EL (cell line): ENCODE measurements at places on chromosomes 1 and 21.
A peak's percentile ranks its signal among the peaks of the same experiment; 100 is the strongest.

GRCh38 chr1:209326831-209327230, 256.7 kb upstream of the CAMK1G start:
- DNase-seq: no peak

- no peak for DNase-seq
These were observed 32.3 kb upstream of the LBR start for GRCh38 chr1:225460021-225460736.

- no peak for DNase-seq
These were observed 65.2 kb downstream of the PLPPR5 start for GRCh38 chr1:98939471-98939870.

GRCh38 chr1:150545486-150546032, 3.6 kb upstream of the ADAMTSL4 start:
- DNase-seq: no peak

DNA sequence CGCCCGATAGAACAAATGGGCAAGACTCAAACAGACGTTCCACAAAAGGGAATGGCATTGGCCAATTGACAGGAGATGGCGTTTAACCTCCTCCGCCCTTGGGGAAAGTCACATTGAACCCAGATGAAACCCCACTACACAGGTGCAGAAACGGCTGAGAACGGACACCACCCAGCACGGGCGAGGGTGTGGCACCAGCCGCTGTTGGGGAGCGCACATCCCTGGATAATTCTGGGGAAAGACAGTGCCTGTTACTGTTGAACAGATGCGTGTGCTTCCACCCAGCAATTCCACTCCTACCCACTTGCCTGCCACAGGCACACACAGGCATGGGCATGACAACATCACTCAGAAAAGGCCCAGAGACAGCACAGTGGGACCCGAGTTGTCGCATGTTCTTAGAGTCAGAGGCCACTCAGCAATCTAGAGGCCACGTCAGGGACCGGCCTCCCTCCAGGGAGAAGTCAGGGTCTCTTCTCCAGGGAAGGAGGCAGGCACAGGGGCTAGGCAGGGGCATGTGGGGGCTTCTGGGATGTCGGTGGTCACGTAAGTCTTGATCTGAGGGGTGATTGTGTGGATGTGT, 15.2 kb downstream of the PRXL2B start:
- DNase-seq: no peak

DNA sequence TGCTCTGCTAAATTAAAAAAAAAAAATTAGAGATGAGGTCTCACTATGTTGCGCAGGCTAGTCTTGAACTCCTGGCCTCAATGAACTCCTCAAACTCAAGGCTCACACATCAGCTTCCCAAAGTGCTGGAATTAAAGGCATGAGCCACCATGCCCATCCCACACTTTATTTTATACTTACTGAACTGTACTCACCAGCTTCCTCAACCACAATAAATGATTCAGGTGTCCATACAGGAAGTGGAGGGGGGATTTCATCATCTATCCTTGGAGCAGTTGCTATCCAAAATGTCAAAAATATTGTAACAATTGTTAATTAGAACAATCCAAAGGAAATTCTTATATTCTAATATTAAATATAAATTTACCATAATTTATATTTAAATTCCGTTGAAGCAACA, 22.4 kb upstream of the RSBN1 start:
- DNase-seq: no peak

- DNase-seq: no peak
These were observed 101.3 kb upstream of the USP24 start for GRCh38 chr1:55316502-55316901.

DNA sequence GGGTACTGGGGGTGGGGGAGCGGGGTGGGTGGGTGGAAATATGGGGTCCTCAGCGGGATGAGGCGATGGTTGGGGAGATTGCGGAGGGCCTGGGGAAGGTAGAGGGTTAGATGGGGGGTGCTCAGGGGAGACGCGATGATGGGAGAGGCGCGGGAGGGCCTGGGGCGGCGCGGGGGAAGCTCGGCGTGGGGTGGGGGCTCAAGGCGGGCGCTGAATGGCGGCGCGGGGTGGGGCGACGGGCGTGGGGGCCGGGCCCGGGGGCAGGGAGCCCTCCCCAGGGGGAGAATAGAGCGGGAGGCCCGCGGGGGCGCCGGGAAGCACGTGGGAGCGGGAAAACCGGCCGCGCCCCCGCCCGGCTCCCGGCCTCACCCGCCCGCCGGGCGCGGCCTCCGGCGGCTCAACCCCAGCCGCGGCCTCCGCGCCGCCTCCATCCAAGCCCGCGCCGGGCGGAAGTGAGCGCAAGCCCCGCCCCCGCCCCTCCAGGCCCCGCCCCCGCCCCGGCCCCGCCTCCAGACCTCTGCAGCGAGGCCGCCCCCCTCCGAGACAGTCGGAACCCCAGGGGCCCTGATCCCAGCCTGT, at the start of gene FAAP20:
TSS of gene FAAP20 (minus strand) at position 454 of the 579 bp plus-strand sequence. CDS start at position 431, 23 bp downstream.
- peak; percentile 74 for DNase-seq

DNA sequence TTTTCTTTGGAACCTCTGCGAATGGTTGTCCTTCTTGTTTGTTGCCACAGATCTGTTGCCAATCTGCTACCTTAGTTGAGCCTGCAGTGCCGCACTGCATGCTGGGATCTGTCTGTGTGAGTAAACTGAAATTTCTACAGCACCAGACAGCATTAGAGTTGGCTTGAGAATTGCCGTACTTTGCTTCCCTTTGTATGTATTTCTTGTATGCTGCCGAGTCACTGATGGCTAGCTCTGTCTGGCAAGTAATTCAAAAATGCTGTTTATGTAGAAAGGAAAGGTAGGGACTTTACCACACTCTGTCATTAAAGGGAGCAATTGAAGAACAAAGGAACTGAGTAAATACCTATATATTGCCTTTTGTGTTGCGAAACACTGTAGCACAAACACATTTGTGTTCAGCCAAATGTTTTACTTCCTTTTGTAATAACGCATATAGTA, 857.4 kb downstream of the USP25 start:
- DNase-seq: peak; percentile 59

DNA sequence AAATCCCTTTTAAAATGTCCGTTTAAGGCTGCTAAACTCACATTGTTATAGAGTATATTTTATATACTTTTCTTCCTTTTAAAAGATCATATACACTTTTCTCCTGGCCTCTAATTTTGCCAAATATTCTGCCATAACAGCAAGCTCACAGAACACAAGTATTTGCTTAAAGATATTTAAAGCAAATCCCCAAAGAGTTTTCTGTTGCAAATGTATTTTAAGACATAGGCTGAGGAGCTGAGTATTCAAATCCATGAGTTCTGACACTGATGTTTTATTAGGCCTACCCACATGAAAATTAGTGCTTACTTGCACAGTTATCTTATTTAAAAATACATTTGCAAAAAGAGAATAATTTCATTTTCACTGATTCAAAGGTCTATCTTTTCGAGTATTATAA, 1.7 kb upstream of the PTPRC start:
- DNase-seq: no peak

DNA sequence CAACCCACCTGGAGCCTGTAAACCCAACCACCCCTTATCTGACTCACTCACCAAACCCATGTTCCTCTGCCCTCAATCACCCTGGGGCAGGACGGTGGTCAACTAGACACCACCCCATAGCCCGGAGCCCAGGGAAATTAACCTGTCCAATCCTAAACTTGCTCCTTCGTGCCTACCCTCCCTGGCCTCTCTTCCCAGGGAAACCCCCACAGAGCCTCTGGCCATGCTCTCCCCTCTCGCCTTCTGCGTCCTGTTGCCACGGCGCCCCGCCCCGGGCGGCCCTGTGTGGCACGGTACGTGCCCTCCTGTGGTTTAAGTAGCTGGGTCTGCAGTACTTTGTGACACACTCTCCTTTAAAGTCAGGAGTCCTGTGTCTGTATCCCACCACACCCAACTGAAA, 4.0 kb upstream of the FTCD start:
- no peak for DNase-seq

DNA sequence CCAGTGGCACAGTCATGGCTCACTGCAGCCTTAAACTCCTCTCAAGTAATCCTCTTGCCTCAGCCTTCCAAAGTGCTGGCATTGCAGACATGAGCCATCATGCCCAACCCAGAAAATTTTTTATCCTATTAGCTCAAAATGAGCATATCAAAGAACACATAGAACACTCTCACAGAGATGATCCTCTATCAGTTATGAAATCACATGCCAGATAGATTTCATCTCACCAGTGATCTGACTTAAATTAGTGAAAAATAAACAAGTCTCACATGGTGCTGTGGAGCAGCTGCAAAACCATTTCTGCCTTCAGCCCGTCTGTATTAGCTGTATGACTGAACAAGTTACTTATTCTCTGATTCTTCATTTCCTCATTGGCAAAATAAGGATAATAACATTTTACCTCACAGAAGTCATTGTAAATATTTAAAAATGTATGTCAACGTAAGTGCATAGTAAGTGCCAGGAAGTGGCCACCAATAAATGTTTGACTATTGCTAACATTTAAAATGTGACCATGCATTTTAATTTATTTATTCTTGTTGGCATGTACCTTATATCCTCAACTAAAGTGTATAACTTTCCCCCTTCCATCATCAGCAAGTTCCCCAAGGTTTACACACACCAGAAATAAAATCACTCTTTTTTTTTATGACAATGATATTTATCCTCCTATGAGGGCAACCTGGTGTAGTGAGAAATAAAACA, 29.0 kb upstream of the SLC19A2 start:
- no peak for DNase-seq

DNA sequence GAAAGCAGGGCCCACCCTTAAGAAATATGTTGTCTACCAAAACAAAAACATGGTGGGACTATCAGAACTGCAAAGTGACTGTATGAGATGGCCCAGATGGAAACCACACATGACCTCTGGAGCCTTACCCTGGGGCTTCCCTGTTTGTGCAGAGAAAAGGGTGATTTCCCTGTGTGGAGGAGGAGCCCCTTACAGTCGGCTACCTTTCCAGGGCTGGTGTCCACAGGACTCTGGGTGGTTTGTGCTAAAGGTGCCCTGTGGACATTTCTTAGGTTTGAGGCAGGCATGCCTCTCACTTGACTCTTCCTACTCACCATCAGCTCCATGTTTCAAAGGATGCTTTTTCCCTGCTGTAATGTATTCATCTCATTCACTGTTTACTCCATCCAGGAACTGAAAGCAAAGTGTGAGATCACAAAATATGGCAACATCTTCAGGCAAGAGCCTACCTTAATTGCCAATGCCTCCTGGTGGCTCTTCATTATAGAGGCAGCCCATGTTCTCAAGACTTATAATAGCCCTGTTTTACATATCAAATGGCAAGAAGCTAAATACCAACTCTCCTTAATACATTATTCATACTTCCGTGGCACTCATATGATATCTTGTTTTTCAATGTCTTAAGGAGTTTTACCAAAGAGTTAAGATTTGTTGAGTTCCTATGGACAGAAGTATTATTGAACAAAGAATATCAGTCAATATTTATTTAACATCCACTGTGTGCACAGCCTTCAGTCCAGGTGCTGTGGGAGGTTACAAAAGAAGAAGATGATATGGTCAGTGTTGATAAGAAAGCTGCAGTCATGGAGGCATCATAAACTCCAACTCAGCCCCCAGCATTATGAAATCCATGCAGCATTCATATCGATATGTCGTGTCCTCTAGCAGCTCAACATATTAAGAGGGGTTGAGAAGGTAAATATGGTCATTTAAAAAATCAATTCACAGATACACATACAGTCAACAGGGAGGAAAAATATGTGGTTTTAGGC, 15.5 kb upstream of the TFF3 start:
- DNase-seq: no peak

DNA sequence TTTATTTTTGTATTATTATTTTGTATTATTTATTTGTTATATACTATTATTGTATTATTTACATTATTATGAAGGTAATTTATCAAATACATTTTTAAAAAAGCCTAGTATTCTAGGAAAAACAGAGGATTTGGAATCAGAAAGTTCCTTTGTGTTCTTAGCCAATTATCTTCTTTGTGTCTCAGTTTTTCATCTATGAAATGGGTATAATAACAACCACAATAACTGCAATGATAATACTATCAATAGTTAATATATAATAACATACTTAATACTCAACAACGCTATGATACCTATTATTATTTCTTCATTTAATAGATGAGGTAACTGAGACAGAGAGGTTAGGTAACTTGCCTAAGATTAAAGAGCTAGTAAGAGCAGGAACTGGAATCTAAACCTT, 80.4 kb upstream of the GNG4 start:
- DNase-seq: no peak

DNA sequence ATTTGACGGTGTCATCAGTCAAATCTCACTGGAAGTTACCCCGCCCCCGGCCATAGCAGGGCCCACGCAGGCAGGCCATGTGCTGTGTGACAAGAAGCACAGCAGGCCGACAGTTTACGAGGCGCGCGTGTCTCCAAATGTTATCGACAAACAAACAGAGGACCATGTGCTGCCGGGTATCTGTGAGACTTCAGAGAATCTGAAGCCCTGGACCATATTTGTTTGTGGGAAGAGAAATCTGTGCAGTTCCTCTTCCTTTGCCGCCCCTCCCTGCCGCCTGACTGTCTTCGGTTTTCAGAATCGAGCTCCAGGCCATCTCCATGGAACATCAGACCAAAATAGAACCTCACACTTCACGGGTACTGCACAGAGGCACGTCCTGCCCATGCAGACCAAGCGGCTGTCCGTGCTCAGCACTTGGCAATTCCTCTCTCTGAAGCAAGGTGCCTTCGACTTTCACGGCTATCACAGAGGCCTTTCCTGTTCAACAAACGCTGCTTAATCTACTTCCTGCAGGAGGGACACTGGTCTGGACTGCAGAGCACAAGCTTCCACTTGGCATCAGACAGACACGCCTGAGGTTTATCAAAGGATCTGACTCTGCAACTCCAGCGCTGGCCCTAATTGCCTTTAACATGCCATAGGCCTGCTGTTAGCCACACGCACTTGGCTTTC, 135.7 kb upstream of the KRTAP19-8 start:
- peak; percentile 12 for DNase-seq

GRCh38 chr1:67882196-67882958, 49.1 kb upstream of the GNG12 start:
- no peak for DNase-seq

DNA sequence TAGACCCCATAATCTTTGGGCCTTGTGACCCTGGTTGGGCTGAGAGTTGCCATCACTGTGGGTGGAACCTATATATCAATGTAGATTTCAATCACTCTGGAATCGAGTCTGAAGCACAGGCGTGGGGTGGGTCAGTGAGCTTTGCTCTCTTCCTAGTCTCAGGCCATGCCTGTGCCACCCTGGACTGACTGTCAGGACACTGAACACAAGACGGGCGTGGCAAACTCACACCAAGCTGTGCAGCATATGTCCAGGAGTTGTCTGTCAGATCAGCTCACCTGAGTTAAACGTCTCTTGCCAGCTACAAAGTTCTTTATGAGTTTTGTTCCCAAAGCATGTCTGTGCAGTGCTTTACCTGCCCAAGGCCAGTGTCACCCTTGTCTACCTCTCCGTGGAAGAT, 30.9 kb upstream of the ALPL start:
- no peak for DNase-seq

GRCh38 chr1:213256438-213257087, 205.5 kb downstream of the RPS6KC1 start:
- no peak for DNase-seq
